ENCODE measurements at places on chromosomes 11 and 22. TPM values are rescaled to one million over a fixed set of nuclear protein-coding genes. Genes with fewer than 3 reads are reported as not detected.

The FXYD2 gene
- total RNA-seq: 0.66 TPM

DNA sequence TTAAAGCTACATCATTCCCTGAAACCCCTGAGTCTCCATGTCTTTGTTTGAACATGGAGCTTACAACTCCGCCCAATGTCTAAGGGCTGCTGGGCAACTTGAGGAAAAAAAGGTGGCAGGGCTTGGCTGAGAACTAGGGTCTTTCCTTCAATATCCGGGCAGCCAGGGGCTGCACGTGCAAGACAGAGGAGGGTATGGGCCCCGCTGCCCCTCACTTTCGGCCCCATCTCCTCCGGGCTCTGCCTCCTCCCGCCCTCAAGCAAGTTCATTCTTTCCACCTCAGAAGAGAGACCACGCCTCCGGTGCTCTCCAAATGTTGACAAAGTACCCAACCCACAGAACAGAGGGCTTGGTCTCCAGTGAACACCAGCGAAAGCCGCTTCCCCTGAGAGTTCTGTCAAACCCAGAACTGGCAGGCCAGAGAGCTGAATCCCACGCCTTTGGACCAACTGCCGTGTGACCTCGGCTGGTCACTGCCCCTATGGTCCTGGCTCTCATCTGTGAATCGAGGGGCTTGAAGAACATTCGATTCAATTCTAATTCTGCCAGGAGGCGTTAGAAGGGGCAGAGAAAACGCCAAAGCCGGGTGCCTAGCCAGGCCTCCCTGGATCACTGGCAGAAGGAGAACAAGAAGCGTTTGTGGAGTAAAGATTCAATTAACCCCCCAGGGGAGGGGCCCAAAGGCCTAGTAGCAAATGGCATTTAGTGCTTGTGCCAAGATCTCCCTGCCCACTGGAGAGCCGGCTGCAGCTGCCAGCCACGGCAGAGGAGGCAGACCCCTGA is 7.3 kb downstream of the PDGFB start:
- DNase-seq: peak; percentile 25

GRCh38 chr11:19853920-19854319 is 141.3 kb downstream of the NAV2 start:
- DNase-seq: no peak

- DNase-seq: no peak
These were observed 69.3 kb downstream of the LRP5 start for GRCh38 chr11:68381716-68382115.
